NK-92 treated with Interleukin-12 subunit alpha and Interleukin-12 subunit beta, amount 100 ng/mL, for 24 hours (cell line): ENCODE measurements at places on chromosomes 7 and 10.

DNA sequence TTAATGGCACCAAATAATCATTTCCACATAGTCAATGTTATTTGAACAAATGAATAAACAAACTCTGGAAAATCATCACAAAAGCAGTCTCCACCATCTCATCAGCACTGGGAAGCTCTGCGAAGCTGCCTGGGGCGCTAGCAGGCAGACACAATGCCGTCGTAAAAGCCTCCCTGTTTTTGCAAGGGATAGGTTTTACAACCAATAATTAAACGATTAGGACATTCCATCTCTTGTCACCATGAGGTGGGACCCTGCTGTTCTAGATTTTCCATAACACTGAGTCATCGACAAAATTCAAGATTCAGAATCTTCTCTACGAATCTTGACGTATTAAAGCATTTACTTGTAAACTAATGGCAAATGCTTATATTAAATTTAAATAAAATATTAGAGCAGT is 172.8 kb upstream of the AKR1E2 start:
- DNase-seq, result no peak

GRCh38 chr10:12742771-12743170 is 258.7 kb downstream of the CCDC3 start:
- DNase-seq, result no peak

DNA sequence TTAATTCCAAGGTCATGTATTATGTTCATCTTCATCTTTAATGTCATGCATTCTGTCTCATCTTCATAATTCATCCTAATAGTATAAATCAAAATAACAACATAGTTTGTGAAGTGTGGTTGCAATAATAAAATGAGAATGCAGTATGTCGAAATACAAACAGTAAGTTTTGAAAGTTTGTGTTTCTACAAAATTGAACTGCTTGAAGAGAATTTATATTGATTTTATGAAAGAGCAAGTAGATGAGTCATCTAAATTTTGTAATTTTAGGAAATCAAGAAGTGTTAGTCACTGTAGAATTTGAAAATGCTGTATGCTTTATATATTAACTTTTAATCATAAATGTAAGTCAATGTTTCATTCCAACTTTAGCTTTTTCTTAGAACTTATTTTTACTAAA is 190.5 kb upstream of the PPP1R3A start:
- DNase-seq, result no peak

GRCh38 chr10:109454691-109455090 is 468.6 kb downstream of the XPNPEP1 start:
- DNase-seq, result no peak

GRCh38 chr7:100400656-100401055 is 27.4 kb downstream of the PILRA start:
- DNase-seq, result no peak

DNA sequence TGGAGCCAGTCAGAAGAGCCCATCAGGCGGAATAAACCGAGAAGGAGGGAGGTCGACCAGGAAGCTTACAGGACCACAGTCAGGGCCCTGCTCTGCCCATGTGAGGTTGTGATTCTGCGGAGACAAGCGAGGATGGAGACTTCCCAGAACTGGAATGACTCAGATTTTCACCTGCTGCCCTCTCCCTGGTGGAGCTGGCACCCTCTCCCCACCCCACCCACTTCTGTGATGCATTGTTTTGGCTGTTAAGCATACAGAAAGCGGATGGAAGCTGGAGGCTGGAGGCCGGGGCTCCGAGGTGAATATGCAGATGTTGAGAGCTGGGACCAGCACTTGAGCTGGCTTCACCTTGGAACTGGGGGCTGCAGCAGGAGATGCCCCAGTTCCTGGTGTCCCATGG is 57.4 kb downstream of the NPTX2 start:
- no peak for DNase-seq

DNA sequence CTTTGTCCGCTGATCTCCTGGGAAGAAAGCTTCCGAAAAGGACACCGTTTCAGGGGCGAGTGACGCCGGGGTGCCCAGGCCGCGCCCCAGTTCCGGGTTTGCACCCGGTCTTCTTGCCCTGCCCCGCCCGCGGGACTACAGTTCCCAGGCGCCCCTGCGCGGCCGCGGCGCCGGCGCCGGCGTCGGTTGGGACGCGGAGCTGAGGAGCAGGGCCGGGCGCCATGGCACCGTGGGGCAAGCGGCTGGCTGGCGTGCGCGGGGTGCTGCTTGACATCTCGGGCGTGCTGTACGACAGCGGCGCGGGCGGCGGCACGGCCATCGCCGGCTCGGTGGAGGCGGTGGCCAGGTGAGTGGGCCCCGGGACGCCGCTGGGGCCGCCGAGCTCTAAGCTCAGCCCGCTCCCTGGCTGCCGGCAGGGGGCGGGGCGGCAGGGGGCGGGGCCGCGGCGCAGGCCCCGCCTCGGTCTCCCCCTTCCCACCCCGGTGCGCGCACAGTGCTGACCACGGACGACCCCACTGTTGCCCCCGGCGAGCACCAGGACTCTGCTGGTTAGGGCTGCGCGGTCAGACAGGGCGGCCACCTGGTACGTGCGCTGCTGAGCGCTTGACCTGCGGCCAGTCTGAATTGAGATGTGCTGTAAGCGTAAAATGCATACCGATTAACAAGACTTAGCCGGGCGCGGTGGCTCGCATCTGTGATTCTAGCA is at the start of gene LHPP:
Gene LHPP, plus strand, starts transcription at position 182 of the 706 bp plus-strand sequence. Its CDS starts 40 bp downstream, at position 222.
- DNase-seq, result peak; percentile 71

GRCh38 chr10:69668721-69669120 is 38.7 kb downstream of the FAM241B start:
- no peak for DNase-seq

DNA sequence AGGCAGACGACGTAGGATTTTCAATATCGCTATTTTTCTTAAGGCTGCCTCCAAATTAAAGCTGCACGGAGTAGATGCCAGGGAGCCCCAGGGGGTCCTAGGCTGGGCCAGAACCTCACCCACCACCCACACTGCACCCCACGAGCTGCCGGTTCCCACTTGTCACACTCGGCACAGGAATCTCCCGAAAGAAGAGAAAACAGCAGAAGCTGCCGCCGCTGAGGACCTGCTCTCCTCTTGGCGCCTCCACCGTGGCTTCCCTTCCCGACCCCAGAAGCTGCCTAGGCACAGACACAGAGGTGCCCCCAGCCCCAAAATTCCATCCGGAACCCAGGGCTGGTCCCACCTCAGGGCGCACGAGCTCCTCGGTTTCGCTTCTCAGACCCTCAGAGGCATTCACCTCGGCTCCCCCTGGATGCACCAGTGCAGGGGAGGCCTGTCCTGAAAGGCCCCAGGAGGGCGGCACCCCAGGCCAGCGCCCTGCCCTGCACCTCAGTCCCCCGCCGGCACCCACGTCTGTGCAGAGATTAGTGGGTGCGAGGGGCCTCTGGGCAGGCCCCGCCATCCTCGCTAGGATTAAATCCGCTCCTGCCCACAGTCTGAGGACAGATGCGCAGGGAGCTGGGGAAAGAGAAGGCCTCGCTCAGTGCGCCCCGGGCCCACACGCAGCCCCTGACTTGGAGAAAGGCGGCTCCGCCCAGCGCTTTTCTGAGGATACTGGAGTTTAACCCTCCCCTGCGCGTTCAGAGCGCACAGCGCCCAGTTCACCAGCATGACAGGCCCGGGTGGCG is 99.2 kb downstream of the PTPRN2 start:
- no peak for DNase-seq

GRCh38 chr7:11988186-11988585 is 156.2 kb upstream of the THSD7A start:
- DNase-seq, result no peak

DNA sequence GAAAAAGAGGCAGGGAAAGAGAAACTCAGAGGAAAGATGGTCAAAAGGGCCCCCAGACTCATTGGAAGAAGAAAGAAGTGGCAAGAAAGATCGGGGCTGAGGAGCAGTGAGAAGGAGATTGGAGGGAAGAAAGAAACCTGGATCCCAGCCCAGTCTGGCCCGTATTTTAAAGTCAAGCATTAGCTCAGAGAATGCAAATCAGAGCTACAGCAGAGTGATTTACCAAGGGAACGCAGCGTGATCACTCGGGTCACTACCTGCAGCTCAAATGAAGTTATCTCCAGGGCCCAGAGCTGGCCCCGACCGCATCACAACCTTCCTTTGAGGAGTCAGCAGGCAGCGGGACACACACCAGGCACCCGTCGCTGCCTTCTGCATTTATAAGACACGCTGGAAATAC is 72.8 kb downstream of the CARD11 start:
- no peak for DNase-seq

DNA sequence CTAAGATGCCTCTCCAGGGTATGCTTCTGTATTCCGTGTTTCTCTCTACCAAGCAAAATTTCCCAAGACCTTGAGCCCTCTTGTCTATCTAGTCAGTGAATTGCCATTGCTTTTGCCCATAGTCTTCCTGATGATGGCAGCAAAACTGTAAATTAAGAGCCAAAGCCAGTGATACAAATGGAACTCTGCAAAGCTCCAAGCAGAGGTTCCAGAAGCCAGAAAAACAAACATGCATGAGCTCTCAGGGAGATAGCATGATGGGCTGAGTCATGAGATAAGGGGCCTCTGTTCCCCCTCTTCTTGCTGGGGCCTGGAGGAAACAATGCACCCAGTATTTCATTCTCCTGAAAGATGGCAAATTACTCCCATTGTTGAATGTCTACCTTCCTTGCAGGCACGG is 24.7 kb downstream of the LSMEM1 start:
- DNase-seq, result no peak

GRCh38 chr7:135283959-135284638 is 50.5 kb downstream of the STRA8 start:
- no peak for DNase-seq

DNA sequence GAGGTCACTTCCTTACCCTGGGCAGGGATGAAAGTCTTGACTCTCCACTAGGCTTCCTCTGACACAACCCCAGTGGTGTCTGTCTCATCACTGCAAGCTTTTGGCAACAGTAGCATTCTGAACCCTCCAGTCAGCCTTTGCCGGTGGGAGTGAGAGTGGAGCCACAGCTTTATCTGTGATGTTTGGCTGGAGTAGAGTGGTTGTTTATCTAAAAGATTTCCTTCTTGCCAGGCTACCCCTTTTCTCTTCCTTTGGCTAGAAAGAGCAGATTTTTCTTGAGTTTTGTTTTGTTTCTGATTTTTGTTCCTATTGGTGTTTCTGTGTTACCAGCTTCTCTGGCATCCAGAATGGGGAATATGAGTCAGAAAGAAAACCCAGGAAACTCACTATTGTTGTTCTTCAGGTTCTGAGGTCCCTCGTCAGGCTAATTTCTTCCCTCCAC is 98.9 kb upstream of the KIF5B start:
- DNase-seq, result no peak

DNA sequence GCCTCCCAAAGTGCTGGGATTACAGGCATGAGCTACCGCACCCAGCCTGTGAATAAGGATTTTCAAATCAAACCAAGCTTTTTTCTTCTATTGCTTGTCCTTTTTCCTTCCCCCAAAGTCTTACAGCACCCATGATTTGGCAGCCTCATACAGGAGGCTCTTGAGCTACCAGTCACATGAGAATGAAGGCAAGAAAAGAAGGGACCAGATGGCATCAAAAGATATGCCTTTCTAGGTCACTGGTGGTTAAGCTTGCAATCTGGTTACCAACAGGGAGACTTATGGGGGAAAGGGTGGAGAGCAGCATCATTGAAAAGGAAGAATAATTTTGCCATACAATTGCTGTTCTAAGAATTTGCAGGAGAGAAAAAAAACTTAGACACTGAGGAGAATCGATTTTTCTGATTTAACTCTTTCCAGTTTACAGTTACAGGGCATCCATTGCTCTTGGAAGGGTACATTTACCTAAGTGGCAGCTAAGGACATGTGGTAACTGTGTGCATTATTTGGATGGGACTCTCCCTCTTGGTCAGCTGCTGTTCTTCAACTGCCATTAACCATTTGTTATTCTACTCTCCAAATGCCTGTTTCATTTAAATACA is 29.5 kb downstream of the SMNDC1 start:
- no peak for DNase-seq

- DNase-seq, result no peak
These were observed 100.7 kb upstream of the WAC start for GRCh38 chr10:28432210-28432676.

- no peak for DNase-seq
These were observed at the start of gene CNNM1 for GRCh38 chr10:99329304-99329553. Gene CNNM1, plus strand, starts transcription at chr10:99329356. Its CDS starts 32 bp downstream, at chr10:99329388.

DNA sequence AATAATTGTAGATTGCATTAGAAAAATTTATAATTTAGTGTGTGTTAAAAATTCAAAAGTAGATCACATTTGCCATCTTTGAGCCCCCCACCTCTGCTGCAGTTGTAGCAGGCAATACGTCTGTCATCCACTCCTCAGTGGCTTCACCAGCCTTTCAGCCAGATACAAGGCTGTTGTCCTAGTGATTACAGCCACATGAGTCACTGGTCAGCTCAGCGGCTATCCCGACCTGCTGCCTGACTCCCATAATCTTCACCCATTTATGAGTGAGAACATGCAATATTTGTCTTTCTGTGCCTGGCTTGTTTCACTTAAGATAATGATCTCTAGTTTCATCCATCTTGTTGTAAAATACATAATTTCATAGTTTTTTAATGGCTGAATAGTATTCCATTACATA is 9.2 kb downstream of the OR2A5 start:
- no peak for DNase-seq

DNA sequence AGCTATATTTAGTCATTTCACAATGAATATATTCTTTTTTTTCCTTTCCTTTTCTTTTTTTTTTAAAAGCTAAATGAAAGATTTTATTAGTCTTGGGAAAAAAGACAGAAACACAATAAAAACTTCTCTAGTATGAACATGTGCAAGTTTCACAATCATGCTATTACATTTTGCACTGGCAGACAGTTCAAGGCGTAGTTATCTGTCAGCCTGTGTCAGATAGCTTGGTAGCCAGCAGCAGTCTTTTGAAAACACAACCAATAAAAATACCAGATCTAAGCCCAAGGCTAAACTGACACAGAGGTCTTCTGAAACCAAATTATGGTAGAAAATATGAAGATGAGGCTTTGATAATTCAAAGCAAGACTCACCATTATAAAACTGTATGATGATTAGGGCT is 205.8 kb upstream of the TEX47 start:
- DNase-seq, result no peak

GRCh38 chr7:121330053-121330833 is 1.4 kb downstream of the WNT16 start:
- no peak for DNase-seq

DNA sequence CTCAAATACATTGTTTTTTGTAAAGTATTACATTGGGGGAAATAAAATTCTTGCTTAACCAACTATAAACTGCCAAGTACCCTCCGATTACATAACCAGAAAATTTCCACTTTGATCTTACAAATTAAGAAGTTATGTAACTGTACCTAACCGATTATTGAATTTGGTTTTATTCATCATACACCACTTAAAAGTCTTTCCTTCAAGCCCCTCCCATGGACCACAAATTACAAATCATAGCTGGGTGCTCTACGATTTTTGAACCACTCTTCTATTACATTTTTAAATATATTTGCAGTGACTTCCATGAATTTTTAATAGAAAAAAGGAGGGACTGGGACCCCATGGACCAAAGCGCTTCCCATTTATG is 630 bp downstream of the ZNF680 start:
- no peak for DNase-seq
